ENCODE measurements at places on chromosomes 6 and 20.

DNA sequence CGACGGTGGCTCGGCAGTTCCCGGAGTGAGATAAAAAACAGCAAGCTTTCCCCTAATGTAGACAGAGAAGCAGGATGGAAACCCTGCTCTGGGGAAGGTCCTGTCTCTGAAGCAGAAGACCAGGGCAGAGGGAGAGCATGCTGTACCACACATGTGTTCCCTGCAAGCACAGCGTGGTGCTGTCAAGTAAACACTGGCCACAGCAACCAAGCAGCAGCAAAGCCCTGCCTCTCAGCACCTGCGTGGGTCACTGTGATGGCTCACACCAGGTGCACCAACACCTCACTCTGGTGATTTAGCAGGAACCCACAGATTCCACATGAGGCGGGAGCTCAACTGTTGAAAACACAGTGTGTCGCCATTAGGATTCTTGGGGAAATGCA, 65.2 kb upstream of the TXNDC5 start:
- no peak for DNase-seq

GRCh38 chr6:72810571-72811280, 188.9 kb downstream of the KCNQ5 start:
- DNase-seq: no peak

GRCh38 chr6:24882835-24883555, 52.8 kb downstream of the RIPOR2 start:
- DNase-seq: no peak

DNA sequence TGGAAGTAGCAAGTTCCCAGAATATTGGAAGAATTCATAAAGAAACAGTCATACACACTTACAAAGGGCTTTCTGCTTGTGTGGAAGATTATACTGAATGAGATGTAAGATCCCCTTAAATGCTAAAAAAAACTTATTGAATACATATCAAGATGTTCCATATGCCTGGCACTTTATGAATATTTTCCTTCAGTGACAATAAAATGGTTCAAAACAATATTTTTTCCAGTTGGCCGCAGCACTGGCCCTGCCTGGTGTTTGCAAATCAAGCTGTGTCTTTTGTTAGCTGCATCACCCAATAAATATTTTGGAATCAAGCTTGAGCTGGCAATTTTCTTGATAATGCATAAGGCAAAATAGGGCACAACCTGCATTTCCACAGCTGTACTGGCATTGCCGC, 51.2 kb downstream of the CFAP61 start:
- DNase-seq: no peak
